ENCODE measurements at places on chromosomes 1 and 21.

- no peaks in the 10 kb centered on the region for H3K27me3 ChIP-seq
- H3K4me3 ChIP-seq = no peak overlapping the region
- DNase-seq = peak; percentile 21
- no peaks in the 10 kb centered on the region for H3K36me3 ChIP-seq
These were observed 69.9 kb upstream of the COG2 start for GRCh38 chr1:230572121-230573105.

DNA sequence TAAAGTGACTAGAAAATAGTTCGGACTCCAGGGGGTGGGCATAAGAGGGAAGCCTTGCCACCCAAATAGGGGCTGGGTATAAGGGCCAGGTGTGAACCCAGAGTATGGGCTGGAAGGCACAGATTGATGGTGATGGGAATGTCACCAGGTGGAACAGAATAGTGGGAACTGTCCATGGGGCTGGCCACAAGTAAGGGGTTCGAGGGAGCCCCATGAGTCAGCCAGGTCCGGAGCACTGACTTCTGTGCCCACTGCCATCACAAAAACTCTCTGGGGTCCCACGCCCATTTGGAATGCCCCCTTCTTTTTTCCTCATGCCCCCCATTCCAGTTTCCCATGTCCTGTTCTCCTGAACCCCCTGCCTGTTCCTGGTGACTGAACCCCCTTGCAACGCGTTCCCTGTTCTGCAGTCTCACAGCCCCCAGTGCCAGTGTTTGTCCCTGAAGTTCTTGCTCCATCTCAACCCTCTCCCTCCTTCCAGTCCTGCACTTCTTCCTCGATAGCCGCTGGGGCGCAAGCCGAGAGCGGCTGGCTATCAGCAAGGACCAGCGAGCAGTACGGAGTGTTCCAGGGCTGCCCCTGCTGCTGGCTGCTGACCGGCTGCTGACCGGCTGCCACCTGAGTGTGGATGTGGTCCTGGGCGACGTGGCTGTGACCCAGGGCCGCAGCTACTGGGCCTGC is 7.9 kb downstream of the TRIM46 start:
- no peaks in the 10 kb centered on the region for H3K36me3 ChIP-seq
- no peak overlapping the region for H3K27ac ChIP-seq
- H3K27me3 ChIP-seq = no peaks in the 10 kb centered on the region
- H3K4me3 ChIP-seq = no peak overlapping the region

DNA sequence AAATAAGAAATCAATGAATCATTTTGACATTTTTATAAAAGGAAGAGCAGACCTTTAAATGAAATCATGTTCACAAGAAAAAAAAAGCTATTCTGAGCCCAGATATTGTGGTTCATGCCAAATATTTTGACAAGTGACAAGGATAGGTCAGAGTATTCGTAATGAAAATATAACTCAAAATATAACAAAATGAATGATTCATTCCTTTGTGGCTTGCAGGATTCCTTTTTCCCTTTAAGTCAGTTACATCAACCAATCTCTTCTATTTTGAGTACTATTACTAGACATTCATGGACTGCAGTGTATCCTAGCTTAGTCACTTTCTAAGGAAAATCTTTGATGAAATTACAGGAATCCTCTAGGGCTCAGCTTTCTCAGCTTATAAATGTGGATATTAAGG is 188.7 kb downstream of the COL11A1 start:
- H3K4me3 ChIP-seq = no peak overlapping the region
- no peaks in the 10 kb centered on the region for H3K27me3 ChIP-seq
- no peak for DNase-seq
- no peaks in the 10 kb centered on the region for H3K36me3 ChIP-seq
- H3K4me1 ChIP-seq = no peaks in the 10 kb centered on the region
- no peak overlapping the region for H3K27ac ChIP-seq

DNA sequence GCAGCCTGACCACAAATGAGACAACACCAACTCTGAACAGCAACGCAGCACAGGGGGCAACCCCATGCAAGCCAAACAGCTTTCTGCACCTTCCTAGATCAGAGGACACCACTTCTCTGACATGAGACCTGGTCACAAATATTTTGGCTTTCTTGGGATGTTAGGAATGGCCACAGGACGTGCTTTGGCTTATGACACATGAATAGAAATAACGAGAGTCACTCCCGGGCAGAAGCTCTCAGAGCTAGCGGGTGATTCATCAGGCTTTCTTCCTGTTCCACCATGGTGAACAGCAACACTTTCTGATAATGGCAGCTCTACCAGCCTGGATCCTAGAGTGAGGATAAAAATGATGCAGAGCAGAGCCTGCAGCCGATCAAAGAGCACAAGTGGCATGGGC is 39.4 kb downstream of the PAFAH2 start:
- no peaks in the 10 kb centered on the region for H3K4me1 ChIP-seq
- H3K27ac ChIP-seq = no peak overlapping the region
- peaks cover 7% of the 10 kb centered on the region for H3K36me3 ChIP-seq
- H3K27me3 ChIP-seq = no peaks in the 10 kb centered on the region
- DNase-seq = no peak
- no peak overlapping the region for H3K4me3 ChIP-seq

DNA sequence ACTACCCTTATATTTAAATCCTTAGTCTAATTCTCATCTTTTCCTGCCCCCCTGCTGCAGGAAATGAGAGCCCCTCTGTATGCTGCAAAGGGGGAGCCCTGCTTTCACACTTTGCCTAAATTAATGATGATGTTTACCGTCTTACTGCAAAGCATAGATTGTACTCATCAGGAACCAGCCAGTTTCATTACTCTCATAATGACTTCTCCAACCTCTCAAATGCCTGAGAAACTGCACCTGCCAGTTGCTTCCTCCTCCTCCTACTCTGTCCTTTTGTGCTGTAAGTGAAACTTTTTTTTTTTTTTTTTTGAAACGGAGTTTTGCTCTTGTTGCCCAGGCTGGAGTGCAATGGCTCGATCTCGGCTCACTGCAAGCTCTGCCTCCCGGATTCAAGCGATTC is 101.7 kb downstream of the ADSS2 start:
- H3K4me3 ChIP-seq = no peak overlapping the region
- no peak overlapping the region for H3K27ac ChIP-seq
- no peaks in the 10 kb centered on the region for H3K36me3 ChIP-seq
- no peak for DNase-seq
- no peaks in the 10 kb centered on the region for H3K27me3 ChIP-seq
- H3K4me1 ChIP-seq = peaks cover 11% of the 10 kb centered on the region

DNA sequence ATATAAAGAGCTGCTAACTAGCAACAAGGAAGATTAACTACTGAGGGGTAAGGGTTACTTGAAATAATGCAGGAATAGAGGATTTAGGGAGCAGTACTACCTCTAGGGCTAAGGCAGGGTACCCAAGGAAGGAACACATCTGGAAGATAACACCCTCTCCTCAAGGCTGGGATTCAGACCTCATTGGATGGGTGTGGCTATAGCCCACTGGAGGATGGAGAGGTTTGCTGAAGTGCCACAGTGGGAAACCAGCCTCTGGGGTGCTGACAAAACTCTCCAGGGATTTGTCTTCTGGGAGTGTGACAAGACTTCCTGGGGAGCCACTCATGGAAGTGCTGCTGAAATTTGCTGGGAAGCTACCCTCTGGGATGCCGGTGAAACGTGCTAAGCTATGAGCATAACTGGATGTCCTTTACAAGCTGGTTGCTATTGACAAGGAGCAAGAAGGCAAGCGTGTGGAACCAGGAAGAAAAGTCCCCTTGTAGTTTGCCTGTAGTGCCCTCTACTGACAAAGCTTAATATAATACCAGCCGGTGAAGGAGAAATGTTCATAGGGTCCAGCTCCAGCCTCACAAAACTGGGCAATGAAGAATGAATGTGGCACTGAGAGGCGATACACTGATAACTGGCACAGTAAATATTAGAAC is 122.8 kb upstream of the USP24 start:
- no peak overlapping the region for H3K27ac ChIP-seq
- H3K27me3 ChIP-seq = no peaks in the 10 kb centered on the region
- DNase-seq = peak; percentile 17
- H3K4me3 ChIP-seq = no peak overlapping the region
- no peaks in the 10 kb centered on the region for H3K4me1 ChIP-seq
- no peaks in the 10 kb centered on the region for H3K36me3 ChIP-seq

GRCh38 chr1:94875794-94876193 is 51.1 kb downstream of the CNN3 start:
- H3K27ac ChIP-seq = no peak overlapping the region
- H3K4me1 ChIP-seq = no peaks in the 10 kb centered on the region
- no peak for DNase-seq
- no peaks in the 10 kb centered on the region for H3K36me3 ChIP-seq
- no peak overlapping the region for H3K4me3 ChIP-seq

DNA sequence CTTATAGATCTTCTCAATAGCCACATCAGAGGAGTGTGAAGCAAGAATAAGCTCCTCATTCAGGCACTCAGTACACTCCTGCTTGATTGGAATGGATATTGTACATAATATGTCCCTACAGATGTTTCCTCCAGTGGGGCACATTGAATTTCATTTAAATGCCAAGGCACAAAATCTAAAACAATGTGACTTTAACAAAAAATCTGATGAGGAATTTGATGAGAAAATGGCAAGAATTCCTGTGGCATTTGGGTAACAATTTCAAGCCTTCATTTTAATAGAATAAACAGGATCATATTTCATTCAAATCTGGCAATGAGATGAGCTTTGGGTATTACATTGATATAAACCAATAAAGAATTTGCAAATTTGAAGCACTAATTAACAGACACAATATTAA is 307.7 kb upstream of the PKN2 start:
- no peaks in the 10 kb centered on the region for H3K27me3 ChIP-seq
- no peaks in the 10 kb centered on the region for H3K36me3 ChIP-seq

- no peak overlapping the region for H3K4me3 ChIP-seq
- H3K27me3 ChIP-seq = no peaks in the 10 kb centered on the region
- H3K36me3 ChIP-seq = no peaks in the 10 kb centered on the region
- H3K4me1 ChIP-seq = no peaks in the 10 kb centered on the region
These were observed 226.7 kb downstream of the LMO4 start for GRCh38 chr1:87555366-87555765.

- no peak overlapping the region for H3K4me3 ChIP-seq
- no peaks in the 10 kb centered on the region for H3K36me3 ChIP-seq
- H3K27me3 ChIP-seq = no peaks in the 10 kb centered on the region
- no peak for DNase-seq
These were observed 8.7 kb upstream of the ZNF691 start for GRCh38 chr1:42837709-42838108.

- H3K27ac ChIP-seq = no peak overlapping the region
- no peaks in the 10 kb centered on the region for H3K36me3 ChIP-seq
- no peak for DNase-seq
- no peaks in the 10 kb centered on the region for H3K27me3 ChIP-seq
- H3K4me3 ChIP-seq = no peak overlapping the region
- peaks cover 4% of the 10 kb centered on the region for H3K4me1 ChIP-seq
These were observed 9.5 kb upstream of the RPTN start for GRCh38 chr1:152168535-152168868.

DNA sequence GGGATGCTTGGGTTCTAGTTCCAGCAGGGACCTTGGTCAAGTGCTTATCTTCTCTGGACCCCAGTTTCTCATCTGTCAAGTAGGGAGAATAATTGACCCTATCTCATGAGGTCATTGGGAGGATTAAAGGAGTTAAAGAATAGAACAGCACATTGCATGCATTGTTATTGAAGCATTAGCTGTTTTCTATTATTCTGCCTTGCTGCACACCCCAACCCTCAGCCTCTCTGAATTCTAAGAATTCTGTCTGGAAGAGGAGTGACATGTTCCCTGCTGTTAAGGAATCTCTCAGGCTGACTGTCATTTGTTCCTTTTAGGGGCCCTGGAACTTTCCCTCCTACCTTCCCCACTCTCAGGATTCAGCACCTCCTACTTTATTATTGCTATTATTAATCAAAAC is 73.9 kb downstream of the NENF start:
- no peaks in the 10 kb centered on the region for H3K4me1 ChIP-seq
- DNase-seq = no peak
- no peak overlapping the region for H3K4me3 ChIP-seq

DNA sequence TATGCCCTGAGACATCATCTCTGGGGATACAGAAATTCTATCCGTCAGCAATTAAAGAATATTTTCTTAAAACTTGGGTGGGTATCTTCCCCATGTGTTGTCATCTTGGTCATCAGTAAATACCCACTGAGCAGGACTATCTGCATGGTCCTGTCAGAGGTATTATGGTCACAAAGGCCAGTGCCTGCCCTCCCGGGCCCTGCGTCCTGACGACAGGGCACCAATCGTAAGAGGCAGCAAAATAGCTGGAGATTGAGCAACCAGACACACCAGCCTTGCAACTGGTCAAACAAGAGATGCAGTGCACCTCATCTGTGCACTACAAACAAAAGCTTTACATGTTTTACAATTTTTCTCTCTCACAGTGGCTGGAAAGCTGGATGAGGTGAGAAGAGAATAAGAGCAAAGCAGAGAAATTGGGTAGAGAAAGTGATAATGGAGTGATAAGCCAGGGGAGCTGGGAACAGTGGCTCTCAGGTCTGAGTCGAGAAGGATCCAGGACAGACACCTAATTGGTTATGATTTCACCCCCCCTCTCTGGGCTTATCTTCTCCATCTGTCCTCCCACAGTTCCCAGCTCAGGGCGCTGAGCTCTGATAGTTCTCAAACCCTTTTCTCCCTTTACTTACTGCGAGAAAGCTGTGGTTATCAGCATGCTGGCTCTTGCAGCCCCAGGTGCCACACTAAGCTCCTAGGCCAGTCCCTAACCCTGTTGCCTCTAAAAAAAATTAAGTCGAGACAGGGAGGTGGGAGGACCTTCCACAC is 8.8 kb upstream of the SRP9 start:
- H3K27me3 ChIP-seq = no peaks in the 10 kb centered on the region
- H3K4me3 ChIP-seq = no peak overlapping the region
- no peaks in the 10 kb centered on the region for H3K36me3 ChIP-seq

- H3K36me3 ChIP-seq = no peaks in the 10 kb centered on the region
- no peak overlapping the region for H3K4me3 ChIP-seq
- H3K27ac ChIP-seq = no peak overlapping the region
- DNase-seq = no peak
These were observed 316.3 kb downstream of the KCNH1 start for GRCh38 chr1:210817385-210818275.

DNA sequence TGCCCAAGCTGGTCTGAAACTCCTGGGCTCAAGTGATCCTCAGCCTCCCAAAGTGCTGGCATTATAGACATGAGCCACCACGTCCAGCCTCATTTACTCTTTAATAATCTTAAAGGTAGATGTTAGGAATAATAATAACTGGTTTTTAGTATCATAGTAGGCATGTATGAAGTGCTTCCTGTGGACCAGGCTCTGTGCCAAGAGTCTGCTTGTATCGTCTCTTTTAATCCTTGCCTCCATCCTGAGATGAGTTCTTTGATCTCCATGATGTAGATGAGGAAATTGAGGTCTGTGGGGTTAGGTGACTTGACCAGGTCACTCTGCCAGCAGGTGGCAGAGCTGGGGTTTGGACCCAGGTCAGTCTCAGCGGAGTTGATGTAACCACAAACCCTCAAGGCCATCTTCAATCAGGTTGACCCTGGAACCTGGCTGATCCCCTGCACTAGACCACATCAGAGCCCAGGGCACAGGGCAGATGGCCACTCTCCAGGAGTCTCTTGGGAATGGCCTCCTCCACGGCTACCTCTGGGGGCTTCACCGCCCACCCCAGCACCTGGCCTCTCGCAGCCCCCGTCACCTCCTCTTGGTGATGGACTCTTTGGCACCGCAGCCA is 11.3 kb downstream of the EFHD2 start:
- no peaks in the 10 kb centered on the region for H3K36me3 ChIP-seq
- no peak overlapping the region for H3K4me3 ChIP-seq
- DNase-seq = peak; percentile 69

All from body of pancreas (tissue), 4 donors.